ENCODE measurements at places on chromosomes 4 and X.

DNA sequence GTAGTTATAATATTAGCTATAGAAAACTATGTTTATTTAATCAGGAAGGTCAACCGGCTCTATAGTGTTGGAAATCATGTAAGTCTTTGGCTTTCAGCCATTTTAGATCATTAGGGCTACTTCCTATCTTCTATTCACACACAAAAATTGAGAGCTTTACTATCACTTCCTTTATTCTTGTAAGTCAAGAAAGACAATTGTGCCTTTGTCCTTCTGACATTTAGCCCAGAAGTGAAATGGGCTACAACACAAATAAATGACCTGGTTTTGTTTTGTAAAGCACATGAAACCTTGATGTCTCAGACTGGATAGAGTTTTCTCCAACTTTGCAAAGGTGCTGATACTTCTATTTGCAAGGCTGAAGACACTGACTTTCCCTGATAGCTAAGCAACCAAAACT lies 122.4 kb upstream of the ACSL4 start:
- DNase-seq = no peak

- no peak for DNase-seq
Measured at GRCh38 chrX:85561231-85561630, 181.8 kb upstream of the POF1B start.

GRCh38 chr4:123478859-123479345 lies 82.3 kb downstream of the SPRY1 start:
- DNase-seq = no peak

DNA sequence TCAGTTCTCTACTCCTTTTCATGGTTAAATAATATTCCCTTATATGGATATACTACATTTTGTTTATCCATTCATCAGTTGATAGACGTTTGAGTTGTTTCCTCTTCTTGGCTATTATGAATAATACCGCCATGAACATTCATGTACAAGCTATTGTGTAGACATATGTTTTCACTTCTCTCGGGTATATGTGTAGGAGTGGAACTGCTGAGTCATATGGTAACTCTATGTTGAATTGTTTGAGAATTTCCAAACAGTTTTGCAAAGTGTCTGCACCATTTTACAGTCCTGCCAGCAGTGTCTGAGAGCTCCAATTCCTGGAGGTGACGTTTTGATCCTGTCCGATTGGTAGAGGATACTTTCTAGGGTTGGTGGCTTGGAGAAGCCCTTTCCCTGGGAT lies 23.6 kb downstream of the PLAC1 start:
- DNase-seq = no peak

- DNase-seq = no peak
Measured at GRCh38 chr4:138199568-138200235, 42.4 kb downstream of the SLC7A11 start.

DNA sequence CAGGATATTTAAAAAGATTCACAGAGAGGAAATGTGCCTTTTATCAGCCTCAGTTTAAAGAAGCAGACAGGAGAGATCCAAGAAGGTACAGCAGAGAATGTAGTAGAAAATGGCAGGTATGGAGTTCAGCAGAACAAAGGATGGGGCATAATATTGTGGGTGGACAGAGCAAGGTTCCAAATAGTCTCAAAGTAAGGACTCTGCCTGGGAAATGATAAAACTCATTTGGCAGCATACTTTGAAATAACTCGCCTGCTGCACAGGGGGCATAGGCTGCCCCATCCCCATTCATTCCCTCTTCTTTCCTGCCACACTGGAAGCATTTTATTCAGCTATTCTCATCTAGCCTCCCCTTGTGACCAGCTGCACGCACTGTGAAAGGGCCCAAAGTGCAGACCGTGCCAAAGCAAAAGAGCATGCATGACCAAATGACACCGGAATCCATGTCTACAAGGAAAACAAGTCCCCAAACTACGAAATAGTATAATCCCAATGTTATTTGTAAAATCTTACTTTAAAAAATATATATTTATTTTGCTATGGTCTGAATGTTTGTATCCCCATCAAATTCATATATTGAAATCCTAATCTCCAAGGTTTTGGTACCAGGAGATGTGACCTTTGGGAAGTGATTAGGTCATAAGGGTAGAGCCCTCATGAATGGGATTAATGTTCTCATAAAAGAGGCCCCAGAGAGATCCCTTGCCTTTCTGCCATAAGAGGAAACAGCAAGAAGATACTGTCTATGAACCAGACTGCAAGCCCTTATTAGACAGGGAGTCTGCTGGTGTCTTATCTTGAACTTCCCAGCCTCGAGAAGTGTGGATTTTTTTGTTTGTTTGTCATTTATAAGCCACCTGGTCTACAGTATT lies 77.4 kb upstream of the PRSS48 start:
- DNase-seq = no peak

- no peak for DNase-seq
Measured at GRCh38 chrX:18291006-18291545, 63.4 kb downstream of the SCML2 start.

DNA sequence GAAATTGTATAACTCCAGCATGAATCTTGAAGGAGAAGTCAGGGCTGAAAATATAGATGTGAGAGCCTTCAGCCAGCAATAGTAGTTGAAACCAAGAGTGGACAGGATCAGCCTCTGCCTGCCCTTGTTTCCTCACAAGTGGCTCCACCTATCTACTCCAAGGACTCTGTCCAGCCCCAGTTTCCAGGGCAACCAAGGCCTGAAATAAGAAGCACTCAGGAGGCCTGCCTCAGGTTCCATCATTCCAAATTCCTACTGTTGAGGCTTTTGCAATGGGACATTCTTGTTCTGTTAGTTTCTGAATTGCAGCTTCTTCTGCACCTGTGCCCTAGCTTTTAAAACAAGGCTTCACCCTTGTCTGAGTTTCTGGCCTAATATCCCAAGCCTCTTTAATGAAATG lies 41.6 kb downstream of the TRPC5OS start:
- no peak for DNase-seq

DNA sequence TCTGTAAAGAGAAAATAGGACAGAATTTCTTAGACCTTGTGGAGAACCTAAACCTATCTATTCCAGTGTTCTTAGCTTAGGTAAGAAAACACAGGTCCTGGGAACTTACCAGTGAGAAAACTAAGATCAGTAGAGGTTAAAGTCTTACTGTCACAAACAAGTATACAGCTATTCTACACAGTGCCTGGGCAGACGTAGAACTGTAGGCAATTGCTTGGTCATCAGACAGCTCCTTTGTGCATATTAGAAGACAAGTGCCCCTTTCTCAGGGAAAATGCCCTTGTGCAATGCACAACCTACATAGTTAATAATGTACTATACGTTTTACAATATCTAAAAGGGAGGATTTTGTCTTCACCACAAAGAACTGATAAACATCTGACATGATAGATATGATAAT lies 86.6 kb upstream of the JADE1 start:
- no peak for DNase-seq

DNA sequence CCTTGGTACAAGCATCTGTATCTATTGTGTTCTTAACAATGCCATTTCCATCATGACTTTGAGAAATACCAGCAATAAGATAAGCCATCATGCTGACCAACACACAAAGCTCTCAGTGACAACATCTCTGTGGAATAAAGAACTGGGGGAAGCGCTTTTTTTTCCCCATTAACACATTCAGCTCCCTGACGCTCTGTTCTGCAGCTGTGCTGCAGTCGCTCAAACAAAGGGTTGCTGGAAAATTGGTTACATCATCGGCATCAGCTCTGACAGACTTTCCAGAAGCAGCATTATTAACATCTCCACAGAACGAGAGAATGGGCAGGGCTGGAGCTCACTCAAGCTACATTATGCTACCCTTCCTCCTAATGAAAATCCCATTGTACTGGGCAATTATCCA lies 39.9 kb downstream of the DCX start:
- no peak for DNase-seq

DNA sequence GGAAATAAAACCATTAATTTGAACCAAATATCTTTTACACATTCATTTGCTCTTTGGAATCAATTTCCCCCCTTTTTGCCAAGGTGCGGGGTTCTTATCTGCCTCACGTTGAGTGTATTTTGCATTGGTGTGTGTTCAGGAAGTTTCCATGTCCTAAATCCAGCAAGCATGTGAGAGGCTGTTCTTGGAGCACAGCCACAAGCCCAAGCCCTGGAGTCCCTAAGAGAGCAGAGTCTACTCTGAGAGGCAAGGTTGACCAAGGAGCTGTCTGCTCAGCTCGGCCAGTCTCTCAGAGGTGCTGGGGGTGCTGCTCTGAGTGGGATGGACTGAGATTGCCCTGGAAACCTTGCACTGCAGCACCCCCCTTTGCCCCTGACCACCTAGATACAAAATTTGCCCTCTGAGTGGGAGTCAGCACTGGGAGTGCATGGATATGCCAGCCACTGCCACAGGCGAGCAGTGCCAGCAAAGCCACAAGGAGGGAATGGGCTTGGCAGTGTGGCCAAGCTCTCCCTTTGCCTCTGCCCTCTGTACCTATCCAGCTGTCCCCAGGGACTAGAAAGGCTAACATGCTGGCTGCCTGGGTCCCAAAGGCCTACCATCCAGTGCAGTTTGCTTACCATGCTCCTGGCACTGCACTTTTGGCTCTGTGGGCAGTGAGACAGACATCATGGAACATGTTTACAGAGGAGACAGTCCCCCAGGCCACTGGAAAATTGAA lies 20.5 kb upstream of the FAM193A start:
- no peak for DNase-seq
